ENCODE measurements at places on chromosomes 3 and 15. TPM values are rescaled to one million over a fixed set of nuclear protein-coding genes. Genes with fewer than 3 reads are reported as not detected.

DNA sequence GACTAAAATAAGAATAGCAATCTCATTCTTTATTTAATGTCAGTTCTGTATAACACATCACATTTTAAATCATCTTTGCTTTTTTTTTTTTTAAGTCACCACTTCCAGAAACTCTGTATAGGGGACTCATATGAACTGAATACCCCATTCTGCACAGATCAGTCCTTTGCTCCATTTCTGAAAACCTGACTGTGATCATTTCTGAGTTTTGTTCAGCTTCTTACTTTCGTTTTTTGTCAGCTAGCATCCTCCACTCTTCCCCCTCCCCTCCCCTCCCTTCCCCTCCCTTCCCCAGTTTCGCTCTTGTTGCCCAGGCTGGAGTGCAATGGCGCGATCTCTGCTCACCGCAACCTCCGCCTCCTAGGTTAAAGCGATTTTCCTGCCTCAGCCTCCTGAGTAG lies 49.8 kb upstream of the SGO1 start:
- DNase-seq, result no peak
- no peaks in the 10 kb centered on the region for H3K27me3 ChIP-seq
- no peak overlapping the region for H3K27ac ChIP-seq
- no peak overlapping the region for H3K4me3 ChIP-seq

- no peaks in the 10 kb centered on the region for H3K36me3 ChIP-seq
- H3K4me1 ChIP-seq, result peaks cover 44% of the 10 kb centered on the region
- no peaks in the 10 kb centered on the region for H3K27me3 ChIP-seq
- peak; percentile 93 for DNase-seq
- peak overlapping the region; percentile 95 for H3K27ac ChIP-seq
Observed at GRCh38 chr15:84736375-84736774, 12.0 kb upstream of the ZNF592 start.

DNA sequence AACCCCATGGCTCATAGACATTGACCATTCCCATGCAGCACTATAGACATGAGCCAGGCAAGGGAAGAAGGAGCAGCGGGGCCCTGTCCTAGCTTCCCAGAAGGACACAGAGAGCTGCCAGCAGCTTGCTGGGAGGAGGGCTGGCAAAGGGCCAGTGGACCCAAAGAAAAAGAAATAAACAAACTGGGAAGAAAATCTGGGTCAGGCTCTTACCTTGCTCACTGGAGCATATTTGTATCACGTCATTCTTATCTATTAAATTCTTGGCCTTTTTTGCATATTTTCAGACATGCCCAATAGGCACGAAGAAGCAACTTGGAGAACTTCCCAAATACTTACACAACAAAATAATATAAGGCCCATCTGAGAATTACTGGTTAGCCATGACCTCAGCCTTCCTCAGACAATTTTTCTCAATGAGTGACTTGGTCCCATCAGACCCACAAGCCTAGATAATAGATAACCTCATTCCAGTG lies 28.4 kb downstream of the RASGRP1 start:
- DNase-seq, result no peak
- H3K27ac ChIP-seq, result peak overlapping the region; percentile 26
- H3K4me1 ChIP-seq, result peaks cover 96% of the 10 kb centered on the region
- no peaks in the 10 kb centered on the region for H3K27me3 ChIP-seq
- H3K36me3 ChIP-seq, result peaks cover 40% of the 10 kb centered on the region
- no peak overlapping the region for H3K4me3 ChIP-seq

GRCh38 chr15:54605556-54605955 lies 591.2 kb downstream of the RSL24D1 start:
- no peaks in the 10 kb centered on the region for H3K4me1 ChIP-seq
- H3K27ac ChIP-seq, result no peak overlapping the region
- H3K4me3 ChIP-seq, result no peak overlapping the region
- no peaks in the 10 kb centered on the region for H3K27me3 ChIP-seq
- H3K36me3 ChIP-seq, result no peaks in the 10 kb centered on the region
- DNase-seq, result no peak

DNA sequence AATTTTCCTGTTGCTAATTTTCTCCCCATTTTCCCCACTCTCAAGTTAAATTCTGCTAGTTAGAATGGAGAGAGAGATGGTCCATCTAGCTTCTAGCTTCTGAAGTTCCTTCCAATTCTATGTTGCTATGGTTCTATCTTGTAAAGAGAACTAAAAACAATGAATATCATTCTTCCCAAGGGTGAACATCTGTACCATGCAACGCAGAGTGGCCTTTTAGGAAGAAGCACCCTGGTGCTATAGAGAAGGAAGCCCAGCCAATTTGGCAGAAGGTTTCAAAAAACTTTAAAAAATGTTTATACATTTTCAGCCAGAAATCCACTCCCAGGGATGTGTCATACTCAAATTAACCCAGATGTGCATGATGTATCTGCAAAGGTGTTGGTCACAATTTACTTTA lies 149.1 kb downstream of the SEMA6D start:
- H3K4me3 ChIP-seq, result no peak overlapping the region
- H3K4me1 ChIP-seq, result no peaks in the 10 kb centered on the region
- no peak for DNase-seq
- H3K27me3 ChIP-seq, result peaks cover 1% of the 10 kb centered on the region
- no peaks in the 10 kb centered on the region for H3K36me3 ChIP-seq

- H3K4me3 ChIP-seq, result no peak overlapping the region
- DNase-seq, result peak; percentile 81
- H3K4me1 ChIP-seq, result peaks cover 15% of the 10 kb centered on the region
- peak overlapping the region; percentile 48 for H3K27ac ChIP-seq
- H3K36me3 ChIP-seq, result peaks cover 14% of the 10 kb centered on the region
Observed at GRCh38 chr15:40743921-40744814, 10.9 kb downstream of the RMDN3 start.

DNA sequence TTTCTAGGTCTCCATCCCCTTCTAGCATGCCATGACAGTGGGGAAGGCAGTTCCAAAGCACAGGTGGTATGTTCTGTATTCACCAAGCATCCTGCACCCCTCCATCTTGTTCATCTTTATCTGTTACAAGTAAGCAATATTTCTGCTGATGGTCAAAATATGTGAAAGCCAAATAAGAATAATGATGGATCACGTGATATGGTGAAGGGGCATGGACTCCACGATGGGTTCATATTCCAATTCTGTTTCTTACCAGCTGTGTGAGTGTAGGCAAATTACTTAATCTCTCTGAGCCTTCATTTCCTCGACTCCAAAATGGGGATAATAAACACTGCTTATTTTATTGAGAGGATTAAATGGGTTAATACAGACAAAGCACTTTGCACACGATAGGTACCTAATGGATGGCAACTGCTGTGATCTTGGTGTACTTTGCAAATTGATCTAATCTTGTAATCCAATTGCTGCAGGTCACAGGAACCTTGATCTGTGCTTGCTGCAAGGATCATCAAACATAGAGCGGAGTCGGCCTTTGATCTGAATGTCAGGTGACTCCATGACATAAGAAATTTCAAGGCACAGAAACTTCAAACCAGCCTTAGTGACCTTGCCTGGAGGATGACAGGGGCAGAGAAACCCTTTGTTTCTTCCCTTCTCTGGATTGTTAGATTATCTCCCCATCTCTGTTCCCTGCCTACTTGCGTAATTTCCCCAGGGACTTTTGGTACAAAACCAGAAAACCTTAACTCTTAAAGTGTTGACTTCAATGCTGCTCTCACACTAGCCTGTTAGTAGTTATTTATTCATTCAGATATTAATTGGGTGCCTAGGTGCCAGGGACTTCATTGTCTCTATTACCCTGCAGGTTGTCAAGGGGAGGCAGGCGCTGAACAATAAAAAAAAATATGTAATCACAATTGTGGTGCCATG lies 25.8 kb downstream of the SIAH2 start:
- peaks cover 19% of the 10 kb centered on the region for H3K36me3 ChIP-seq
- peak; percentile 54 for DNase-seq
- no peak overlapping the region for H3K4me3 ChIP-seq
- H3K27me3 ChIP-seq, result no peaks in the 10 kb centered on the region
- H3K27ac ChIP-seq, result peak overlapping the region; percentile 99
- H3K4me1 ChIP-seq, result peaks cover 69% of the 10 kb centered on the region

GRCh38 chr15:99955181-99955525 lies 221.9 kb upstream of the LYSMD4 start:
- peaks cover 14% of the 10 kb centered on the region for H3K4me1 ChIP-seq
- DNase-seq, result no peak
- no peaks in the 10 kb centered on the region for H3K36me3 ChIP-seq
- H3K4me3 ChIP-seq, result no peak overlapping the region
- no peak overlapping the region for H3K27ac ChIP-seq

GRCh38 chr3:65635657-65636056 lies 403.1 kb downstream of the MAGI1 start:
- H3K27me3 ChIP-seq, result peaks cover 3% of the 10 kb centered on the region
- H3K4me3 ChIP-seq, result no peak overlapping the region
- no peak overlapping the region for H3K27ac ChIP-seq
- H3K4me1 ChIP-seq, result no peaks in the 10 kb centered on the region
- H3K36me3 ChIP-seq, result no peaks in the 10 kb centered on the region

GRCh38 chr15:81182756-81183438 lies 13.8 kb upstream of the IL16 start:
- peaks cover 32% of the 10 kb centered on the region for H3K27me3 ChIP-seq
- no peak overlapping the region for H3K27ac ChIP-seq
- DNase-seq, result no peak
- H3K4me1 ChIP-seq, result peaks cover 3% of the 10 kb centered on the region

- H3K27ac ChIP-seq, result no peak overlapping the region
- no peak overlapping the region for H3K4me3 ChIP-seq
- no peaks in the 10 kb centered on the region for H3K36me3 ChIP-seq
- H3K4me1 ChIP-seq, result peaks cover 12% of the 10 kb centered on the region
- no peak for DNase-seq
- no peaks in the 10 kb centered on the region for H3K27me3 ChIP-seq
Observed at GRCh38 chr15:60363903-60364611, 33.7 kb downstream of the ANXA2 start.

DNA sequence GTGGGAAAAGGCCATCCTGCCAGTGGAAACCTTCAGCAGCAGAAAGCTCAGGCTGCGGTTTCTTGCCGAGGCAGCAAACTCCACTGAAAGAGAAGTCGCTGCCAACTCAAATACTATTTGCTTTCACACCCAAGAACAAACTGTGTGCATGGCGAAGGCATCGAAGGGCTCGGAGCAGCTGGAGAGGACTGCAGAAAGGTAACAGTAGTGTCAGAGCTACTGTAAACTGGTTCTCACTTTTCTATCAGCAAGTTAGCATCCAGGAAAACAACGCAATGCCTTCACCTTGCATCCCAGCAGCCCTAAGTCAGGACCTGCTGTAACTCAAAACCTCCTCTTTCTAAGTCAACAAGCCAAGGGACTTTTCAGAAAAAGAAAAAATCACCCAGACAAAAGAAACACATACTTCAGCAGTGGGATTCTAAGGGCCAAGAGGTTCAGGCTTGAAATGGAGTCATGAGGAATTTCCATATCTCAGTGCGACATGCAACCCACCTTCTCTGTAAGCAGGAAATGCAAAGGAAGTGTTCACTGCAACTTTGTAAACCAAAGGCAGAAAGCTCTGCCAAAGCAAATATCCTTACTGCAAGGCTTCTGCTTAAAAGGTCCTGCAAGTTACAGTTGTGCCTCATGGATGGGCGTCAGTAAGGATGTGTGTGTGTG lies 193.5 kb downstream of the FOXP1 start:
- H3K27me3 ChIP-seq, result no peaks in the 10 kb centered on the region
- peak; percentile 55 for DNase-seq

- H3K4me3 ChIP-seq, result no peak overlapping the region
- peaks cover 4% of the 10 kb centered on the region for H3K4me1 ChIP-seq
- DNase-seq, result no peak
- H3K27me3 ChIP-seq, result no peaks in the 10 kb centered on the region
- no peak overlapping the region for H3K27ac ChIP-seq
Observed at GRCh38 chr3:28267984-28268849, 26.8 kb downstream of the CMC1 start.

- no peaks in the 10 kb centered on the region for H3K36me3 ChIP-seq
- no peak for DNase-seq
- H3K4me1 ChIP-seq, result peaks cover 28% of the 10 kb centered on the region
- H3K4me3 ChIP-seq, result no peak overlapping the region
Observed at GRCh38 chr15:22799902-22800301, 13.5 kb downstream of the NIPA1 start.

DNA sequence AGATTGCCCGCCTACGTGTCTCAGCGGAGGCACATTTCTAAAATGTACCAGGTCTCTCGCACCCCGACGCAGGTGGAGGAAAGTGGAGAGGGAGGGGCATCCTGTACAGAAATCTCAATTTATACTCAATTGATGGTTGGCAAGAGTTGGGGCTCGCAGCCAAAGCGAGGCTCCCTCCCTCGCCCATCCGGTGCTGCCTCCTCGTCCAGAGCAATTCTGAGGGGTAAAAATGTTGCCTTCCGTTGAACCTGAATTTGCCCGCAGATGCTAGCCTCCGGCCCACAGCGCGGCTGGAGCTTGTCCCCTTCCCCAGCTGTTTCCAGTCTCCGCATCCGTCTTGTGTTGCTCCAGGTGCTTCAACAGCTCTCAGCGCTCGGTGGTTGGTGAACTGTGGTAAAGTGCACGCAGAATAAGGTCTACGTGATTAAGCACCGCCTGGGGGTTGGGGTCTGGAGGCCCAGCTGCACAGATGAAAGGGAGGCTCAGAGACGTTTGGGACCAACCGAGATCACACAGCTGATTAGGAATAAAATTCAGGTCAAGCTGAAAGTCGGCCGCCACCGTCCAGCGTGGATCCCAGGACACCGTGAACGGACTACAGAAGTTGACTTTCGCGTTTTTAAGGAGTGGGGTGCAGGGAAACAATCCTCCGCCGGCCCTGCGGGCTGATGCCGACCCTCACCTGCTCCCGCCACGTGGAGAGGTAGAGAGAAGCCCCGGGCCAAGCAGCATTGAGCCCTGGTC lies 846 bp upstream of the POLG start:
- peak overlapping the region; percentile 90 for H3K4me3 ChIP-seq
- peaks cover 28% of the 10 kb centered on the region for H3K36me3 ChIP-seq
- H3K4me1 ChIP-seq, result peaks cover 44% of the 10 kb centered on the region
- peaks cover 3% of the 10 kb centered on the region for H3K27me3 ChIP-seq
- H3K27ac ChIP-seq, result peak overlapping the region; percentile 94

DNA sequence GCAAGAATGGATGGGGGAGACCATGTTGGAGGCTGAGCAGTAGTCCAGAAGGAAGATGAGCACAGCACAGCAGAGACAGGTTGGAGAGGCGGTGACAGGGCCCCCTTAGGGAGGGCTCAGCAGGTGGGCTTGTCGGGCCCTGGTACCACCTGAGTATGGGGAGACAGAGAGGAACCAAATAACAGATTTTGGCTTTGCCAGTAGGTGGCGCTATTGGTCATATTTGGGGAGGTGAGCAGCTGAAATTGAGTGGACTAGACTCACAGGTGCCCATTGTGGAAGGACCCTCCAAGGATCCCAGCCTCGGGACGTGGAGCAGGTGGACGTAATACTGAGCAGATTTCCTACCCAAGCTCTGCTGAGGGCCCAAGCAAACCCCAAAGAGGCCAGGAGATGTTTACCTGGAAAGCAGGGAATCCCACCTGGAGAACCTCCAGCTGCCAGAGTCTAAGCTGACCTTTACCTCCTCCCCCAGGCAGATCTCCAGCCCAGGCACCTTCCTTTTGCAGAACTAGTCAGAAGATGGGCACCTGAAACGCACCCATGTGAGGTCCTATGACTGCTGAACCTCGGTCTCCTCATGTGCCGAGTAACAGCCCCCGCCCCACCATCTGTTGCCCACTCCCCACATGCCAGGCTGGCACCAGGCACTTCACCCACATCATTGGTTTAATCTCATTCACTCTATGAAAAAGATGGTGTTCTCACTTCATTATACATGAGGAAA lies 24.6 kb upstream of the CORO2B start:
- H3K4me3 ChIP-seq, result no peak overlapping the region
- H3K27me3 ChIP-seq, result peaks cover 33% of the 10 kb centered on the region
- H3K4me1 ChIP-seq, result peaks cover 6% of the 10 kb centered on the region
- H3K27ac ChIP-seq, result no peak overlapping the region
- no peaks in the 10 kb centered on the region for H3K36me3 ChIP-seq

The PRC1 gene
- 173 TPM for total RNA-seq

The CISH gene
- 136 TPM for total RNA-seq

The CTDSPL gene
- total RNA-seq, result 3.7 TPM

The GCSAM gene
- total RNA-seq, result 14.5 TPM

The ARID3B gene
- 14.2 TPM for total RNA-seq

The REC114 gene
- total RNA-seq, result not detected

The TPRG1 gene
- 1.0 TPM for total RNA-seq

The TMCO5A gene
- not detected for total RNA-seq

The PYGO1 gene
- not detected for total RNA-seq

The MESP2 gene
- total RNA-seq, result not detected

All from activated naive CD4-positive, alpha-beta T cell treated with anti-CD3 and anti-CD28 coated beads for 36 hours (primary cell).